Peyer's patch (tissue), 4 donors: ENCODE measurements at places on chromosomes 4 and X.
A peak's percentile ranks its signal among the peaks of the same experiment; 100 is the strongest.

DNA sequence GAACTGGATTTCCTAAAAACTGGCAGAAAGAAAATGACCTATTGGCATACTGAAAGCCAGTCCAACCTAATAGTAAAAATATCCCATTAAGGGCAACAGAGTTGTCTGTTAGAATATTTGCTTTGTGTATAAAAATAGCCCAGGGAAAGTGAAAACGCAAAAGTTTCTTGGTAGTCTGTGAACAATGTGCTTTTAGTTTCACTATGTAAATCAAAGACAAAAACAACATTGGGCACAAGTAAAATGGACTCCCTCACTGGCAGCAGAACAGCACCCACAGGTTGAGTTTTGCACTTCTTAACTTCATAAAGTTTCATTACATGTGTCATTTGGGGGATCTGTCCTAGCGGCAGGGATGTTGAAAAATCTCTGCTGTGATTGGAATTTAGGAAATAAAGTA, 4.3 kb upstream of the FGG start:
- no peak overlapping the region for H3K4me3 ChIP-seq
- H3K27me3 ChIP-seq: no peaks in the 10 kb centered on the region
- no peaks in the 10 kb centered on the region for H3K4me1 ChIP-seq
- H3K36me3 ChIP-seq: no peaks in the 10 kb centered on the region
- DNase-seq: no peak

GRCh38 chrX:72340626-72341025, 34.9 kb upstream of the CITED1 start:
- H3K4me3 ChIP-seq: no peak overlapping the region
- no peaks in the 10 kb centered on the region for H3K27me3 ChIP-seq
- no peaks in the 10 kb centered on the region for H3K36me3 ChIP-seq
- no peak for DNase-seq
- H3K27ac ChIP-seq: no peak overlapping the region
- H3K4me1 ChIP-seq: no peaks in the 10 kb centered on the region

DNA sequence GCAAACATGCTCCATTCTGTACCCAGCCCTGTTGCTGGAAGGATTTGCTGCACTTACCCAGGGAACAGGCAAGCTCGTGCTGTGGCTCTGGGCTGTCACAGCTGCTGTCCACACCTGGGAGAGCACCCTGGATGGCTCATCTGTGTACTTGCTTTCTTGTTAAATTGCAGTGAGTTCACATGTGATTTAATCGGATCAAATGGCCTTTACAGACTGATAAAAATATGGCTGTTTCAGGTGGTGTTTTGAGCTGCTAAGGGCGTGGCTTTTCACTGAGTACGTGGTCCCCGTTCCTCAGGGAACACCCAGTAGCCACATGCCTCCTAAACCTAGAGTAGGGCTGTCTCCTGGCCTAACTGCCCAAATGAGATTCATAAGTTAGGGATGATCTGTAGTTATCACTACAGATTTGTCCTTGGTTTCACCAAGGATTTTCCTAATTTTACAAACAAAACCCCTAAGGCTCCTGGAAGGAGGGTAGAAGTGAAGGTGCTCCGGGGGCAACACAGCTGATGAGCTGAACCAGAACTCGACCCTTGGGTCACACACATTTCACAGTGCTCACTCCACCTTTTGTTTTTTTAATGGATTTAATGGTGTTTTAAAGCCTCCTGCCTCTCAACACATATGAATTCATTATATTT, 13.7 kb downstream of the KLKB1 start:
- no peak for DNase-seq
- no peak overlapping the region for H3K27ac ChIP-seq
- no peak overlapping the region for H3K4me3 ChIP-seq

GRCh38 chr4:6944301-6945051, 34.9 kb downstream of the TBC1D14 start:
- H3K36me3 ChIP-seq: no peaks in the 10 kb centered on the region
- H3K27ac ChIP-seq: peak overlapping the region; percentile 27
- no peak for DNase-seq

DNA sequence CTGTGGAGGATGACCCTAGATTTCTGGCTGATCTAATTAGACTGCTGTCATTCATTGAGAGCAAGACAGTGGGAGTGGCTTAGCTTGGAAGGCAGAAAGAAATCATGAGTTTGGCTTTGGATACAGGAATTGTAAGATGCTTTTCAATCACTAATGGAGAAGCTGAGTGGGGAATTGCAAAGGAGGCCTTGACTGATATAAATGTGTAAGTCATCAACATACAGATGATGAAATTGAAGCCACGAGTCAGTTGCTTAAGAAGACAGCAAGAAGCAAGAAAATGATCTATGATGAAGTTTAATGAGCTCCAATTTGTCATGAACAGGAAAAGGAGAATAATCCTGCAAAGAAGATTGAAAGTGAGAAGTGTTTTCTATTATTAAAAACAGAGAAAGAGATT, 136.7 kb upstream of the C1QTNF7 start:
- H3K27me3 ChIP-seq: no peaks in the 10 kb centered on the region
- no peaks in the 10 kb centered on the region for H3K36me3 ChIP-seq
- DNase-seq: no peak
- H3K4me3 ChIP-seq: no peak overlapping the region
- H3K27ac ChIP-seq: no peak overlapping the region

- peak within 1 kb of the TSS; percentile 41 for H3K4me3 ChIP-seq
- peaks cover 8% of the 10 kb centered on the region for H3K4me1 ChIP-seq
- peak; percentile 88 for DNase-seq
- no peaks in the 10 kb centered on the region for H3K27me3 ChIP-seq
- no peaks in the 10 kb centered on the region for H3K36me3 ChIP-seq
- peak within 1 kb of the TSS; percentile 55 for H3K27ac ChIP-seq
These were observed at the start of gene ADGRA3 for GRCh38 chr4:22515888-22516541. Gene ADGRA3 (minus strand): TSS chr4:22516066. CDS start chr4:22515784, 282 bp downstream.

DNA sequence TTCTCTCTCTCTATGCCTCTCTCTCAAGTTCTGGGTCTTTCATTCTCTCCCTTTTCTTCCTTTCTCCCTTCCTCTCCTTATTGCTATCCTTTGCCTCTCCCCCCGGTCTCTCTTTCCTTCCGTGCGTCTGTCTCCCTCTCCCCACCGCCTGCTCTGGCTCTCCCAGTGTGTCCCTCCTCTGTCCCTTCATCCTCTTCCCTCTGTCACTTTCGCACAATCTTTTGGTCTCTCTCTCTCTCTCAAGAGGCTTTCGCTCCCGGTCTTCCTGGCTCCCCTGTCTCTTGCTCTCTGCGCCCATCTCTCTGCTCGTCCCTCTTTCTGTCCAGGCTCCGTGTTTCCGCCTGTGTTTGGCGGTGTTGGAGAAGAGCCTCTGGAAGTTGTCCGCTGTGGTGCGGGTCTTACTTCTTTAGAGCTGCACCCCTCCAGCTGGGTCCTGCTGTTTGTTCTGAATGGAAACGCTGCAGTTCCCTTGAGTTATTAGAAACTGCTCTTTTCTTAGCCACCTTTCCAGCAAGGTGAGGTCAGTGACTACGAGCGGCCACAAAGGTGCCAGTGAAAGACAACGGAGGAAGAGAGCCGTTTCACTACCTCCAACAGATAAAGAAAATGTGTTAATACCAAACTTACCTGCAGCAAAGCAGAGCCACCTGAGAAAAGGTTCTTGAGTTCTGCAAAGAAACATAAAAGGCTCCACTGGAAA, 1.1 kb downstream of the BMPR1B start:
- no peaks in the 10 kb centered on the region for H3K36me3 ChIP-seq
- no peak overlapping the region for H3K27ac ChIP-seq
- H3K4me1 ChIP-seq: no peaks in the 10 kb centered on the region
- peak overlapping the region; percentile 32 for H3K4me3 ChIP-seq

DNA sequence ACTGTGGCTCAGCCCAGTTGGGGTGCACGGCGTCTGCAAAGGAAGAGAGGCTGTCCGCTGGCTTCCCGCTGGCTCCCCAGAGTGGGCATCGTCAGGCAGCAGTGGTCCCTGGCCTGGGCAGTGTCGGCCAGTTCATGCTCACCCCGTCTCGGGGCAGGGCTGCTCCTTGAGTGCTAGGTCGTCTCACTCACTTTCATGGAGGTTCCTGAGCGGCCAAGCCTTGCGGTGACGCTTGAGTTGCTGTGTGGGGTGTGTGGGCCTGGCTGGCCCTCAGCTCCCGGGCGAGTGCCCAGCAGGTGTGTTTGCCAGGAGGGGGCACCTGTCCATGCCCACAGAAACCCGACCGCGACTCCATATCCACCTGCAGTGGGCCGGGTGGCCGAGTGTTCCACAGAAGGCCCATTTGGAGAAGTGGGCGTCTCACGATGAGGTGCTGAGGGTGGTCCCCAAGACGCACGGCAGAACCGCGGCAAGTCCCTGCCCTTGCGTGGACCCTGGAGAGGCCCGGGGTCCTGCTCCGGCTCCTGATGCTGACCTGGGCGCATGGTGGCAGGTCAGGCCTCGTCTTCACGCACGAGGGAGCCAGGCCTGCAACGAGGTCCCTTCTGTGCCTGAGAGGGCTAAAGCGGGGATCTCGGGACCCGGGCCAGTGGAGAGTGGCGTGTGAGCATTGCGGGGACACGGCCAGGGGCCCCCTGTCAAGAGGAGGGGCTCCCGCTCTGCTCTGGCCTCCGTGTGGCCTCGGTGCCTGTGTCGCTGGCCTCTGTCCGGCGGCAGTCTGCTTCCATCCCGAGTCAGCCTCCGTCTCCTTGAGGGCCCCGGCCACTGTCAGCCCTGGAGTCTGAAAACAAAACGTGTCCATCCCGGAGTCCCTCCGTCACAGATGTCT, 18.5 kb upstream of the UVSSA start:
- peaks cover 78% of the 10 kb centered on the region for H3K36me3 ChIP-seq
- no peaks in the 10 kb centered on the region for H3K27me3 ChIP-seq
- no peaks in the 10 kb centered on the region for H3K4me1 ChIP-seq
- DNase-seq: no peak
- H3K27ac ChIP-seq: no peak overlapping the region

DNA sequence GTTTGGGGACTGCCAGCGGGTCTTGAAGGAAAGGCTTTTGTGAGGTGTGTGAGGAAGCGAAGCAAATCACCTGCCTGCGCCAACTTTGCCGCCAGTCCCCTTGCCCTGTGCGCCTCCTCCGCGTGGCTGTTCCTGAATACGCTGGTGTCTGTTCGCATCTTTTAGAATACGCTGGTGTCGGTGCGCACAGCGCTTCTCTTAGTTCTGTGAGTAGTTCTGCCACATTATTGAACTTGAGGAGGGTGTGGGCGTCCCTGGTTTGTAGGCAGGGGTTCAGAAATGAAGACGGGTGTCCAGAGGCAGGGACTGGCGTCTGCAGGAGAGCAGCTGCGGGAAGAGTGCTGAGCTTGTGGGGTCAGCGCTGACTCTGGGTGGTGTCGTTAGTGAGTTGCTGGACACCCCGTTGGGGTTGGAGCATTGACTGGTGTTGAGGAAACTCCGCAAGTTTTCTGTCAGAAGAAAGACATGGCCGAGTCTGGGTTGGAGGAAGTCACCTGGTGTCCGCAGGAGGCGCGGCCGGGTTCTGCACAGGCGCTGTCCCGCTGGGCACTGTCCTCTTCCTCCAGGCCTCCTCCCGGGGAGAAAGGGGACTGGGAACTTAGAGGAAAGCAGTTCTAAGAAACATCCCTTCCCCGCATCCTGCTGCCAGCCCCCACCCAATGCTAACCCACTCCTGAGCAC, 930 bp downstream of the ZNF718 start:
- peak overlapping the region; percentile 81 for H3K27ac ChIP-seq
- H3K36me3 ChIP-seq: no peaks in the 10 kb centered on the region
- peak; percentile 38 for DNase-seq
- peak overlapping the region; percentile 77 for H3K4me3 ChIP-seq

DNA sequence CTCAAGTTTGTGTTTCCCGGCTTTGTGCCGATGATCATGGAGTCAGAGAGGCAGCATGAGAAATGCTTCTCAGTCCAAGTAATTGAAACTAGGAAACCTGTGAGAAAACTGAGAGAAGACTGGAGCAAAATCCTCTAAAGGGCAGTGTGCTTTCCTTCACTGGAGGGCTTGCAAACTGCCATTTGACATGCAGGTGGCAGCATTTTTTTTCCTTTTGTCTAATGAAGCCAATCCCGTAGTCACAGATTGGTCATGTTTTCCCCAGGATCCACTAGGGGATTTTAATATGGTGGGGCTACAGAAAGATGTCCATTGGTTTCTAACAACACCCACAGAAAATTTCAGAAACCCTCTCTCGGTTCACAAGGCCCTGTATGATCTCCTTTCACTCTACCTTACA, 117.4 kb upstream of the NUDT10 start:
- no peaks in the 10 kb centered on the region for H3K27me3 ChIP-seq
- H3K27ac ChIP-seq: no peak overlapping the region
- H3K4me3 ChIP-seq: no peak overlapping the region
- H3K4me1 ChIP-seq: no peaks in the 10 kb centered on the region
- H3K36me3 ChIP-seq: no peaks in the 10 kb centered on the region
- no peak for DNase-seq

- no peaks in the 10 kb centered on the region for H3K27me3 ChIP-seq
- no peak overlapping the region for H3K27ac ChIP-seq
- no peaks in the 10 kb centered on the region for H3K36me3 ChIP-seq
- no peak overlapping the region for H3K4me3 ChIP-seq
- H3K4me1 ChIP-seq: peaks cover 28% of the 10 kb centered on the region
- no peak for DNase-seq
These were observed 31.7 kb downstream of the COQ2 start for GRCh38 chr4:83252782-83253405.

- no peaks in the 10 kb centered on the region for H3K27me3 ChIP-seq
- H3K27ac ChIP-seq: no peak overlapping the region
- H3K36me3 ChIP-seq: no peaks in the 10 kb centered on the region
- no peak for DNase-seq
These were observed 628.4 kb downstream of the SPRY1 start for GRCh38 chr4:124025000-124025399.

GRCh38 chr4:39942507-39942906, 35.2 kb downstream of the PDS5A start:
- no peaks in the 10 kb centered on the region for H3K27me3 ChIP-seq
- H3K27ac ChIP-seq: no peak overlapping the region
- peaks cover 18% of the 10 kb centered on the region for H3K4me1 ChIP-seq
- H3K36me3 ChIP-seq: no peaks in the 10 kb centered on the region

- DNase-seq: no peak
- no peaks in the 10 kb centered on the region for H3K4me1 ChIP-seq
- no peak overlapping the region for H3K4me3 ChIP-seq
- H3K36me3 ChIP-seq: no peaks in the 10 kb centered on the region
- no peak overlapping the region for H3K27ac ChIP-seq
These were observed 131.4 kb upstream of the CTSO start for GRCh38 chr4:156085100-156085499.

- H3K4me3 ChIP-seq: no peak overlapping the region
- H3K4me1 ChIP-seq: no peaks in the 10 kb centered on the region
- no peak for DNase-seq
These were observed 198.6 kb upstream of the AGA start for GRCh38 chr4:177640864-177641263.

- no peaks in the 10 kb centered on the region for H3K36me3 ChIP-seq
- DNase-seq: no peak
- H3K27me3 ChIP-seq: no peaks in the 10 kb centered on the region
- H3K4me3 ChIP-seq: no peak overlapping the region
- no peak overlapping the region for H3K27ac ChIP-seq
These were observed 66.9 kb upstream of the DAPP1 start for GRCh38 chr4:99749445-99750391.
